ENCODE measurements at places on chromosomes 7 and 10. TPM values are rescaled to one million over a fixed set of nuclear protein-coding genes. Genes with fewer than 3 reads are reported as not detected.

The TCERG1L gene
- not detected for total RNA-seq

- no peaks in the 10 kb centered on the region for H3K36me3 ChIP-seq
- H3K4me3 ChIP-seq, result no peak overlapping the region
- no peaks in the 10 kb centered on the region for H3K4me1 ChIP-seq
- H3K27ac ChIP-seq, result no peak overlapping the region
Measured at GRCh38 chr7:2913760-2914387, 69.8 kb upstream of the GNA12 start.

DNA sequence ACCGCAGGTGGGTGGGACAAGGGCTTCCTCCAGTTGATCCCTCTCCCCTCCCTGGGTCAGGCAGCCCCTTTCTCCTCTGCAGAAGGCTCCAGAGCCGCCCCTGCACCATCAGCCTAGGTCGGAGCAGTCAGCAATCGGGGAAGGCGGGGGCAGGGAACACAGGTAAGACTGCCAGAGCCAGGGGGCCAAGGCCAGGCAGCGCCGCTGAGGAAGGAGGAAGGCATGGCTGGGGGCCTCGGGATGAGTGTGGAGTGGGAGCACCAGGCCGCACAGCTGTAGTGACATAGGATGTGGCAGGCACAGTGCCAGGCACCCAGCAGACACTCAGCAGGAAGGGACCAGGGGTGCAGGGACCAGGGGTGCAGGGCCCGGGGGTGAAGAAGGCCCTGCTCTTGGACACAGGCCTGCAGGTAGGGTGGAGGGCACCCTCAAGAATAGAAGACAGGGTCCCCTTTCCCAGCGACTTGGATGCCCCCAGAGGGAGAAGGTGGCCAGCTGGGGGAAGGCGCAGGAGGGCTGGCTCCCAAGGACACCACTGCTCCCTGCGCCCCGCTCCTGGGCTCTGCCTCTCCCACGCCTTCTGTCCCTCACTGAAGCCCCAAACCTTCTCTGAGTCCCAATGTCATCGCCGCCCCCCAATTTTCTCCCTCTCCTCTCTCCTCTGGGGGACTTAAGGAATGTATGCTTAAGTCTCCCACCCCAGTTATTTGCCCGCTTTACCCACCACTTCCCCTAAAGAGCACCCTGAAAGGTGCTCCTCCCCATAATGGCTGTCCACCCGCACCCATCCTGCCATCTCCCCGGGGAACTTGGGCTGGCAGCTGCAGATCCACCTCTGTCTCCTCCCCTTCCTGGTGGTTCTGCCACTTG lies 38.5 kb downstream of the CAMK2B start:
- H3K4me1 ChIP-seq, result no peaks in the 10 kb centered on the region
- no peaks in the 10 kb centered on the region for H3K27me3 ChIP-seq
- no peak overlapping the region for H3K4me3 ChIP-seq
- DNase-seq, result no peak
- no peak overlapping the region for H3K27ac ChIP-seq
- H3K36me3 ChIP-seq, result no peaks in the 10 kb centered on the region

DNA sequence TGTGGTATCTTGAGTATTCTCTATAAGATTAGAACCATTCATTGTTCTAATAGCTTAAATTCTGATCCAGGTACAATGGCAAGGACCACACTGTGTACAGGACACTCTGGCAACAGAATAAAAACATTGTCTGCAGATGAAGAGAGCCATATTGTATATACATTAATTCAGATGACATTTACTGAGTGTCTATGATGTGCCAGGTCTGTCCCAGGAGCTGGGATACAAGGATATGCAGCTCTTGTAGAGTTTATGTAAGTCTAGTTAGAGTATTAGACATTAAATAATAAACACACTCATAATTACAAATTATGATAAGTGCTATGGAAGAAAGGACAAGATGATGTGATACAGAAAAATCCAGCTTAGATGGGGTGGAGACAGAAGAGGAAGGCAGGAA lies 184.1 kb downstream of the HIBADH start:
- no peak overlapping the region for H3K27ac ChIP-seq
- no peak overlapping the region for H3K4me3 ChIP-seq
- no peaks in the 10 kb centered on the region for H3K36me3 ChIP-seq
- H3K27me3 ChIP-seq, result no peaks in the 10 kb centered on the region
- H3K4me1 ChIP-seq, result no peaks in the 10 kb centered on the region

DNA sequence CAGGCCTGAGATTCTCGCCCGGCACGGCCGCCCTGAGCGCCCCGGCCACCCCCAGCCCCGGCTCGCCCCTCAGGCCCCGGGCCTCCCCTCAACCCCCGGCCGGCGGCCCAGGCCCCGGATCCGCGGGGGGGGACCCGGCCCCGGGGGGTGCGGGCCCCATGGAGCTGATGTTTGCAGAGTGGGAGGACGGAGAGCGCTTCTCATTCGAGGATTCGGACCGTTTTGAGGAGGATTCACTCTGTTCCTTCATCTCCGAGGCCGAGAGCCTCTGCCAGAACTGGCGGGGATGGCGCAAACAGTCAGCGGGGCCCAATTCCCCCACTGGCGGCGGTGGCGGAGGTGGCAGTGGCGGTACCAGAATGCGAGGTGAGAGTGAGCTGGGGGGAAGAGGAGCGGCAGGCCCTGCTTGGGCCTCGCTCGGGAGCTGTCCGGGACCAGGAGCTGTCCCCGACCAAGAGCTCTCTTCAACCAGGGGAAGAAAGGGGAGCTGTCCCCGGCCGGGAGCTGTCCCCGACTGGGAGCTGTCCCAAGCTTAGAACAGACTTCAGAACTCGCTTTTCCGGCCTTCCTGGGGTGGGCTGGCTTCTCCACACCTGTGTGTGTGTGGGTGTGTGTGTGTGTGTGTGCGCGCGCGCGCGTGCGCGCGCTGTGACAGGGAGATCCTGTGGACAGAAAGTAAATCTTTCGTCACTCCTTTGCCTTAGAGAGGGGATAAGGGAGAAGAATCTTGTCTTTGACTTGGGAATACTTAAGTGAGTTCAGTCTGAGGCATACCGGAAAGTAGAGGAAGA lies 510 bp downstream of the ZSWIM8 start:
- peak overlapping the region; percentile 96 for H3K27ac ChIP-seq
- H3K4me1 ChIP-seq, result peaks cover 55% of the 10 kb centered on the region
- H3K4me3 ChIP-seq, result peak overlapping the region; percentile 97
- H3K36me3 ChIP-seq, result peaks cover 21% of the 10 kb centered on the region
- DNase-seq, result no peak
- no peaks in the 10 kb centered on the region for H3K27me3 ChIP-seq

DNA sequence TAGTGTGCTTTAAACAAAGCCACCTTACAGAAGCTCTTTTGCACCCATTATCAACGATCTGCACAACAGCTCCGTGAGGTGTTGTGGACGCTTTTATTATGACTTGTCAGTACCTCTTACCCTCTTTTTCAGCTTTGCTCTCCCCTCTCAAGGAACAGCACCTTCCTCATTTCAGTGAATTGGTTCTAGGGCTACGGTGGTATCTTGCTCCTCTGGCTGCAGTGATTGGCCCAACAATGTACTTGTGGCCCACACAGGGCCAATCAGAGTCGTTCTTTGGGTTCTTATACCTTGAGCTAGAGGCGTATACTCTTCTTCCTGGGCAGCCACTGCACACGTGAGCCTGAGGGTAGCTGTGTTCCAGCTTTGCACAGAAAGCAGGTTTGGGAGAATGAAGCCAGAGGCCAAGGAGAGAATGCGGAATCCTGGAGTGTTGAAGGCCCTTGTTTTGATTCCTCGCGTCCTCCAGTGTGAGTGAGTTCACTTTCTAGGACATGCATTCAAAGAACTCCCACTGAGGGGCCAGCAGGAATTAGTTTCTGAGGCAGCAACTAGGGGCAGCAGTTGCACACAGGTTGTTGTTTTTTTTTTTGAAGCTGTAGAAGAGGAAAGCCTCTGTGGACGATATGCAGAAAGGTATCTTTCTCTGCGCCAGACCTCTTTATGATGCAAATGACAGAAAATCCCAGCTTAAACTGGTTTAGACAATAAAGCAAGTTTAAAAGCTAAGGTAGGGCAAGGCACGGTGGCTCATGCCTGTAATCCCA lies 49.8 kb upstream of the PDZD8 start:
- no peak overlapping the region for H3K27ac ChIP-seq
- no peaks in the 10 kb centered on the region for H3K4me1 ChIP-seq
- no peaks in the 10 kb centered on the region for H3K27me3 ChIP-seq
- H3K4me3 ChIP-seq, result no peak overlapping the region

- H3K36me3 ChIP-seq, result no peaks in the 10 kb centered on the region
- H3K27ac ChIP-seq, result no peak overlapping the region
- no peak for DNase-seq
- peaks cover 65% of the 10 kb centered on the region for H3K4me1 ChIP-seq
- no peak overlapping the region for H3K4me3 ChIP-seq
- H3K27me3 ChIP-seq, result no peaks in the 10 kb centered on the region
Measured at GRCh38 chr7:70735313-70735712, 396.6 kb upstream of the GALNT17 start.

- no peak overlapping the region for H3K27ac ChIP-seq
- no peak overlapping the region for H3K4me3 ChIP-seq
- H3K27me3 ChIP-seq, result no peaks in the 10 kb centered on the region
- H3K4me1 ChIP-seq, result no peaks in the 10 kb centered on the region
- no peaks in the 10 kb centered on the region for H3K36me3 ChIP-seq
- no peak for DNase-seq
Measured at GRCh38 chr7:28002638-28003037, 178.0 kb downstream of the JAZF1 start.

DNA sequence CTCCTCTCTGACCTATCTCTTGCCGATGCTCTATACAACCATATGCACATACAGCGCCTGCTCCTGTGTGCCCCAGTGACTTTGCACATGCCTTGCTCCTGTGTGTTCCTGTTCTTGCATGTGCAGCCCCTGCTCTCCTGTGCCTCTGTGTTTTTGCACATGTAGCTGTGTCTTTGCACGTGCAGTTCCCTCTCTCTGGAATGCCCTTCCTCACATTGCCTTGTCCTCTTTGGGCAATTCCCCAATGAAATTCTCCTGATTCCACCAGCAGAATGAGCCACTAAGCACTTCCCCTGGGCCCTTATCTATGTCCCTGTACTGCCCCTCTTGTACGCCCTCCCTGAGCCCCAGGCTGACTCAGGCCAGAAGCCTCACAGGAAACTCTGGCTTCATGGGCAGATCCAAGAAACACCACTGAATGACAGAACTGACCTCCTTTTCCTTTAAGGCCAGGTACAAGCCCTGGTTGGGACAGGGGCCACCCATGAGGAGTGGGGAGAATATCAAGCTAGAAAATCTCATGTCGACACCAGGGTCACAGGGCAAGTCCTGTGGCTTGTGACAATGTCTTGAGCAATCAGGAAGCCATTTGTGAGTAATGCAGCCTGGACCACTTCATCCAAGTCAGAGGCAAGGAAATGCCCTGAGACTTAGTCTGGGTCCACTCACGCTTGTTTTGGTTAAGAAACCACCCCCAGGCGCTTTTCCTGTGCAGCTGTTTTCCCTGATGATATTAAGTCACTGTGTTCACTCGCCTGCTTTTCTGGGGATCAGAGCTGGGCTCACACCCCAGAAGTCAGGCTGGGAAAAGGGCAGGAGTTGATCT lies 1.9 kb upstream of the ARHGAP22 start:
- peak overlapping the region; percentile 58 for H3K27ac ChIP-seq
- H3K36me3 ChIP-seq, result no peaks in the 10 kb centered on the region
- no peak overlapping the region for H3K4me3 ChIP-seq
- peak; percentile 34 for DNase-seq

- no peak overlapping the region for H3K27ac ChIP-seq
- DNase-seq, result no peak
- no peak overlapping the region for H3K4me3 ChIP-seq
Measured at GRCh38 chr7:120412139-120413050, 139.4 kb downstream of the KCND2 start.

DNA sequence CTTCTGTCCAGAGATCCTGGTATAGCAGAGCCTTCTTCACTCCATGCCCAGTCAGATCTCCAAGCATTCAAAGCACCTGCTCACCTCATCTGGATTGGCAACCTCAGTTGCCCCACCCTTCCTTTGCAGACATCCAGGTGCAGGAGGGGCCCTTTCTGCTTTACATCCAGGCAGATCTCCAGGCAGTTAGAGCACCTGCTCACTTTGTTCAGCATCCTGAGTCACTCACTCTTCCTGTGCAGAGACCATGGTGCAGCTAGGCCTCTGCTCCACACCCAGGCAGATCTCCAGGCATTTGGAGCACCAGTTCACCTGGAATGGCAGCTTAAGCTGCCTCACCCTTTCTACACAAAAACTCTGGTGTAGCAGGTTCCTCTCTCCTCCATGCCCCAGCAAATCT lies 153.1 kb downstream of the CDK14 start:
- H3K4me1 ChIP-seq, result no peaks in the 10 kb centered on the region
- H3K27ac ChIP-seq, result no peak overlapping the region
- H3K36me3 ChIP-seq, result no peaks in the 10 kb centered on the region
- no peaks in the 10 kb centered on the region for H3K27me3 ChIP-seq

DNA sequence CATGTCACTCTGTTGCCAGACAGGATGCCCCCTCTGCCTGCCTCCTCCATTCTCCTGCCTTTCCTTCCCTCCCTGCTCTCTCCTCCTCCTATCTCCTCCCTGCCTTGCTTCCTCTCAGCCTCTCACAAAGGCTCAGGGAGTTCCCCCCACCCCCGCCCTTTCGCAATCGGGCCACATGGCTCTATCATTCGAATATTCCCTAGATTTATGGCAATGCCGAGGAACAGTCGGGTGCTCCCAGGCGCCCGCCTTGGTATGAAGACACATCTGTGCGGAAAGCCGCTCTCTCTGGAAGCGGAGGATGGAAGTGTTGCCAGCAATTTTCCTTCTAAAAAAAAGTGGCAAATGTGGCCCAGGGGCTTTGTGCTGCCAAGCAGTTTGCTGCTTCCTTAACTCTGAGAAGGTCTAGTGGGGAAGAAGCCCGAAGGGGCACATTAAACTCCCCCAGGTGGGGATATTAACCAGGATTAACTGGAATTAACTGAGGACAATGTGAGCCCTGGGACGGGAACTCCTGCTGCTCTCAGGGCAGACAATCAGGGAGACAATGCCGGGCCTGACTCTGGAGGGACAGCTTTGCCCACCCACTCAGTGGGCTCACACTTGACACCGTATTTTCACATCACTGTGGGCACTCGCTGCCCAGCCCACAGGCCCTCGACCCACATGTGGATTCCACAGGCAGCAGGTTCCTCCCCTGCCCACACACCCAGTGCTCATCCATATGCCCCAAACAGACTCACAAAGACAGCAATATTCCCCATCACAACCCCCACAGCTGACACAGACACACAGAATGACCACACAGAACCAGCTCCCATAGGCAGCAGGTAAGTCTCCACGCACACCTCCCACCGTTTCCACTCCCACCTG lies 88.4 kb upstream of the SMNDC1 start:
- no peak for DNase-seq
- no peak overlapping the region for H3K27ac ChIP-seq
- H3K4me3 ChIP-seq, result no peak overlapping the region
- H3K27me3 ChIP-seq, result no peaks in the 10 kb centered on the region
- no peaks in the 10 kb centered on the region for H3K4me1 ChIP-seq

Data from thoracic aorta (tissue), 2 donors.